ENCODE measurements at places on chromosomes 11 and 22.

GRCh38 chr11:83087035-83087434 is 15.3 kb upstream of the RAB30 start:
- DNase-seq = no peak

DNA sequence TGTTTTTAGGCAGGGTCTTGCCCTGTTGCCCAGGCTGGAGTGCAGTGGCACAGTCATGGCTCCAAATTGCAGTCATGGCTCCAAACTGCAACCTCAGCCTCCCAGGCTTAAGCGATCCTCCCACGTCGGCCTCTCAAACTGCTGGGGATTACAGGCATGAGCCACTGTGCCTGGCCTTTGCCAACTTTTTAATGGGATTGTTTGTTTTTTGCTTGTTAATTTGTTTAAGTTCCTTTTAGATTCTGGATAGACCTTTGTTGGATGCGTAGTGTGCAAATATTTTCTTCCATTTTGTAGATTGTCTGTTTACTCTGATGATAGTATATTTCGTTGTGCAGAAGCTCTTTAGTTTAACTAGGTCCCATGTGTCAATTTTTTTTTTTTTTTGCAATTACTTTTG is 10.0 kb upstream of the SCGB1D1 start:
- DNase-seq = no peak

DNA sequence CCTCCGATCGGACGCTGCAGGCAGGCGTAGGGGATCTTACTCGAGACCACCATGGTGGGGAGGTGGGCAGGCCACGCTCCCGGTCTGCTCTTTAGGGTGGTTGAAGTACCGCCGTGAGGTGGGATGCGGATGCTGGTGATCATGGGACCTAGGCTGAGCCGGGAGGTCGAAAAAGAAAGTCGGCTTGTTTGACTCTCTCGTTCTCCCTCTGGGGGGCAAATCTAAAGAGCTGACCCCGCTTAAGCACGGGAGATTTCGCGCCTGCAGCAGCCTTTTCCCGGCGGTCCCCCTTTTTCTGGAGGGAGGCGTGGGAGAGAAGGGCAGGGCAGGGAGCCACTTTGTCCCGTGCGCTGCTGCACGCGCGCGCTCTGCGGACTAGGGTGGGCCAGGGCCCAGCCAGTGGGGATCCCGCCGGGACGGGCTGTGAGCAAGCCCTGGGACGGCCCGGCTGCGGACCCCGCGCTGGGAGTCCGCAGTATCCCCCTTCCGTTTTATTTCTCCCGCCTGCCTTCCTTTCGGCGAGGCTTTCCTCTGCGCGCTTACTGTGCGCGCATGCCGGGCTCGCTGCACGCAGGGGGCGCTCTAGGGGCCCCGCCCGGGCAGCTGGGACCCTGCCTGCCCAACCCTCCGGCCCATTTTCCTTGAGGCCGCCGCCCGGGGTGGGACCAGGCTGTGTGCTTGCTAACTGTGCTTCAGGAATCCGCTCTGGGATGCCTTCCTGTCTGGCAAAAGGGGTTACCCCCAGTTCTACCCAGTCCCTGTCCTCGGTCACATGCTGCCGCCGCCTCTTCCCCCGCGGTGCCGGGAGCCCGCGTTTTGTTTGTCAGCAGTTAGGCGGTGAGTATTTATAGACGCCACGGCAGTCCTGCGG is 81.0 kb downstream of the PRR5L start:
- DNase-seq = peak; percentile 37

GRCh38 chr11:1084561-1085439 is 10.1 kb downstream of the MUC2 start:
- no peak for DNase-seq

DNA sequence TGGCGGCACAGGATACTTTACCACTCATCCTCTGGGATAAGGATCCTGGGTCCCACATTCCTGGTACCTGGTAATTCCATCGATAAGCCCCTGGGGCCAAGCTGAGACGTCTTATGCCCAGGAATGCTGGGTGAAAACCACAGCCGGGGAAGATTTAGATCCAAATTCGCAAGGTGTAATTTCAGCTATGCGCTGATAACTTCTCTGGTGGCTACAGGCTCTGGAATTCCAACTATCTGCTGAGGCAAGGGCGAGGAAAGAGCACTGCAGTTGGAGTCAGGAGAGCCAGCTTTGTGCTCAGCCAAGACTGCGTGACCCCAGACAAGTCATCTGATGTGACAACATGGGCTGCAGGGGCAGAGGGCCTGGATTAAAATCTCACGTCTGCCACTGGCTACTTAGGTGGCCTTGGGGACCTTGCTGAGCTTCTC is 9.9 kb upstream of the MYEOV start:
- no peak for DNase-seq

GRCh38 chr11:104968856-104969776 is 742 bp upstream of the CASP4 start:
- no peak for DNase-seq

DNA sequence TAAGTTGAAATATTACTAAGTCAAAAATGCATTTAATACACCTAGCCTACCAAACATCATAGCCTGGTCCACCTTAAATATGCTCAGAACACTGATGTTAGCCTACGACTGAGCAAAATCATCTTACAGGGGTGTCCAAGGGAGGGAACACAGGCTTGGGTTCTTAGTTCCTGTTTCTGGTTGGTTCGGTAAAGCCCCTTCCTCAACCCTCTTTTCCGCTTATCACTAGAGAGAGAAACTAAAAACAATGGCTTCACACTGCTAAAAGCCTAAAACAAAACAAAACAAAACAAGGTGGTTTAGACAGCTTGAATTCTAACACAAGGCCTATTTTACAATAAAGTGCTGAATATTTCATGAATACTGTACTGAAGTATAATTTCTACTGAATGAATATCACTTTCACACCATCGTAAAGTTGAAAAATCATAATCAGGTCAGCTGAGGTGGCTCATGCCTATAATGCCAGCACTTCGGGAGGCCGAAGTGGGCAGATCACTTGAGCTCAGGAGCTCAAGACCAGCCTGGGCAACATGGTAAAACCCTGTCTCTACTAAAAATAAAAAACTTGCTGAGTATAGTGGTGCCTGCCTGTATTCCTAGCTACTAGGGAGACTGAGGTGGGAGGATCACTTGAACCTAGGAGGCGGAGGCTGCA is 118.0 kb downstream of the SIK3 start:
- DNase-seq = no peak

Measured in activated gamma-delta T cell treated with Interleukin-2 at 50 U/mL for 16 hours (primary cell).